KBM-7 (cell line): ENCODE measurements at places on chromosomes 7 and 10.
A peak's percentile ranks its signal among the peaks of the same experiment; 100 is the strongest.

DNA sequence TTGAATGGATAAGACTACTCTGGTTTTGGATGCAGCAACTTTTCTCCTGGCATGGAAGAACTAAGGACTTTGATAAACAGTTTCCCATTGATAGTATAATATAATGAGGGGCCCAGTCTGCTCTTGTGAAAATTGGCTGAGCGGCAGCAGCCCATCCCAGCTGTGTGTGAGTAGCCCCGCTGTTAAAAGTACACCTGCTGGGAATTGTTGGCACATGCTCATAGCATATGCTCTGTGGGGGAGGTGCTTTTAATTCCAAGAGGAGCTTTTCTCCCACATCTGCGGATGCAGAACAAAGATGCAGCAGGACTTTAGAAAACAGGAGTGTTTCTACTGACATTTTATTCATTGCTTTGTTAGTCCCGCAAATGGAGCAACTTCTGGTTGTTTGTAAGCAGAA is 19.0 kb downstream of the SRI start:
- no peak for DNase-seq

DNA sequence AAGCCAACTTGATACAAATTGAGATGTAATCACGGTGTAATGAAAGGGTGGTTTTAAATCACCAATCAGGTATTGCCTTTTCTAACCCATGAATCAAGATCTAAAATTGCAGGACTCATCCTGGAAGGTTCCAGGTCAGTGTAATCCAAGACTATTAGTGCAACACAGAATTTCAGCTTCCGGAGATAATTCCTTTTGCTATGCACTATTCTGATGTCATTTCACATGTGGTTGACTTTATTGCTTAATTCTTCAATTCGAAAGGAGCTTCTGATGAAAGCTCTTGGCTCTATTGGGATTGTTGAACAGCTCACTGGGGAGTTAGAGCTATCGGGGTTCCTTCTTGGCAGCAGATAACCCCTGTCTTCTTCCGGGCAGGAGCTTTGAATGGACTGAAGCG is 147.4 kb upstream of the INSYN2A start:
- no peak for DNase-seq

GRCh38 chr7:157937406-157937805 is 600.6 kb downstream of the DNAJB6 start:
- no peak for DNase-seq

DNA sequence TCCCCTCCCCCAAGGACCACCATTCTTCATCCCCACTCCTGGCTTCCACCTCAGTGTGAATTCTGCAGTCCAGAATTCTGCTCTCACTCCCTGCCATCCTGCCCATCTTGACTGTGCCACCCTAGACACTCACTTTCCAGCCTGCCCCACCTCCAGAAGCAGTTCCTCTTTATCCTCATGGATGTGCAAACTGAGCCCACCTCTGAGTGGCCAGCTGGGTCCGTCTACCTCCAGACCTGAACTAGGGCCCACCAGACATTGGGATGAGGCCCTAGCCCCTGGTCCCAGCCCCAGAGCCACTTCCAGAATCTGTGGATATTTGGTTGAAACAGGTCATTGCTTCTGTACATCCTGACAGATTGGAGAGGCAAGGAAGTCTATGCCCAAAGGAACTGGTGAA is 58.5 kb downstream of the GRID1 start:
- no peak for DNase-seq

DNA sequence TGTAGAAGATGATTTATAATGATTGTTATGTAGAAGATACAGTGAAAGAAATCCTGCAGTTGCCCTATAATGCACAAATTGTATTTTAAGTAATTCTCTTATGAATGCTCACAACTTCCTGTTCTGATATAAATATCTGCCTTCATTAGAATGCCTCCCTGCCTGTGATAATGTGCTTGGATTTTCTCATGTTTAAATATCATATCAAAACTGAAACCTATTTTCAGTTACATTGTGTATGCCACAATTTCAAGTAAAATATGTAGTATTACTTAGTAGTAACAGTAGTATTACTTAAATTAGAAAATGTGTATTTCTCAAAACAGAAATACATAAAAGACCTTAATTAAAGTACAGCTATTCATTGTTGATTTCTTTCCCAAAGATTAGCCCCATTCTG is 41.1 kb upstream of the TFEC start:
- no peak for DNase-seq

GRCh38 chr7:46982928-46983327 is 599.0 kb downstream of the TNS3 start:
- no peak for DNase-seq

DNA sequence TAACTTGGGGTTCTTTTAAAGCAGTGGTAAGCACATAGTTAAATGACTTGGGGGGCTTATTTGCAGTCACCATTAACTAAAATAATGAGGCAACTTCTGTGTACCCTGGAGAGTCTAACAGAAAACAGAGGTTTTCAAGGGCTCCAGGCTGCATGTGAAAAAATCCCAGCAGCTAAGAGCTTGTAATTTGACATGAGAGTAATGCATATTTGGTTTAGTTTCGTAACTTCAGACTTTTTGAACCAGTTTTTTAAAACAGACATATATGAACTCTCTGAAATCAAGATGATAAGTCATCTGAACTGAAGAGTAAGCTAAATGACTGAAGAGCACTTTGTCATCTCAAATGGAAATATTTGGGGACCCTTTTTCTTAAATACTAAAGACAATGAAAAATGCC is 40.2 kb upstream of the IFRD1 start:
- DNase-seq: no peak

GRCh38 chr10:86022906-86023305 is 343.7 kb downstream of the GRID1 start:
- DNase-seq: no peak

DNA sequence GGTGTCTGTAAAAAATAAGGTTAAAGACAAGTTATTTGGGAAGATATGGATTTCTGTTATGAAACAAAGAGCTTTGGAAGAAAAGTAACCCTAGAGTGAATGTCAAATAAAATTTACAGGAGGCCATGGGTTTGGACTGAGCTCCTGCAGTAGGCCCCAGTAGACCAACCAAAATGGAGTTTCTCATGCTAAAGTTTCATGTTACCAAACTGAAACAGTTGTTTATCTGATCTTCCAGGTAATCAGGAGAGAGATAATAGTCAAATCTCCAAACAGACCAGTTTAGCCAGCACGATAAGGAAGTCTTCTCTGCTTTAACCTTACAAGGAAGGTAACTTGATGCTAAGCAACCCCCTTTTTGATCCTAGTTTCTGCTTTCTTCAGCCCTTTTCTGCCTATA is 60.7 kb upstream of the ICA1 start:
- no peak for DNase-seq

GRCh38 chr10:70774810-70775678 is 10.1 kb downstream of the TBATA start:
- no peak for DNase-seq

DNA sequence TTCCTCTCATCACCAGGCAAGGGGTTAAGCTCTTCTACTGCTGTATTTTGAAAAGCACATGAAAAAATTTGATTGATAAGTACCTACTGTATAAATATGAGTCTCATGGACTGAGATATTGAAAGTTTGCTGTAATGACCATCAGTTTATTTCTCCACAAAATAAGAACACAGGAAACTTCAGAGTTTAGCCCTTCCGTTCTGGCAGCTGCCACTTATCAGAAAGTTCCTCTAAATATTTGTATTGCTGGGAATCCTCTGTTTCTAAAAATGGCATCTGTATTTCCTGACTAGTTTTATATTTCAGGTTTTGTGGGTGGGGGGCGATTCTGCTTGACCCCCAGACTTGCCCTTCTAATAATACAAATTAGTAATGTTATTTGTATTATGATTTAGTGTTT is 92.0 kb downstream of the LYZL2 start:
- no peak for DNase-seq

DNA sequence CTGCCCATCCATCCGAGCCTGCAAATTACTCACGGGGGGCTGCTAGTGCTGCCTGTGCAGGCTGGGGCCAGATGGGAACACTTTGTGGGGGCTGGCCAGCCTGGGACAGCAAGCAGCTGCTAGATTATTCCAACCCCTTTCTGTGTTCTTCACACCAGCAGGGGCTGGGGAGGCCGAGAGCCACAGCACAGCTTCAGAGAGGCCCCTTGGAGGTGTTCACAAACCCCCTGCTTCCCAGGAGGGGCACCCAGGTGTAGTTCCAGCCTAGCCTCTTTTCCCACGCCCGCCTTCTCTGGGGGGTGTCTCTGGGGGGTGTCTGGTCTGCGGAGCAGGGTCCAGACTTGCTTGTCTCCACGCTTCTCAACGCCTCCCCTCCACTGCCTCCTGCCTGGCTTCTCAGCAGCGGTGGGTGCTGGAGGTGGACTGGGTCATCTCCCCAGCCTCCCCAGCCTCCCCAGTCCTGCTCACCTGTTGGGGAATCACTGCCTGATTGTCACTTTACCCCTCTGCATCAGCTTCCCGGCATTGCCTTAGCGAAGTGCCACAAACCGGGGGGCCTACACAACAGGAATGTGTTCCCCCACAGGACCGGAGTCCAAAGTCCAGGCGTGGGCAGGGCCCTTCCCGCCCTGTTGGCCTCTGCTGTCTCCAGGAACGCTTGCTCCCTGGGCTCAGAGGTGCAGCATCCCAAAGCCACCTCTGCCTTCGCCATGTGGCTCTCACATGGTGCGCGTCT is 74.0 kb upstream of the EN2 start:
- DNase-seq: no peak

DNA sequence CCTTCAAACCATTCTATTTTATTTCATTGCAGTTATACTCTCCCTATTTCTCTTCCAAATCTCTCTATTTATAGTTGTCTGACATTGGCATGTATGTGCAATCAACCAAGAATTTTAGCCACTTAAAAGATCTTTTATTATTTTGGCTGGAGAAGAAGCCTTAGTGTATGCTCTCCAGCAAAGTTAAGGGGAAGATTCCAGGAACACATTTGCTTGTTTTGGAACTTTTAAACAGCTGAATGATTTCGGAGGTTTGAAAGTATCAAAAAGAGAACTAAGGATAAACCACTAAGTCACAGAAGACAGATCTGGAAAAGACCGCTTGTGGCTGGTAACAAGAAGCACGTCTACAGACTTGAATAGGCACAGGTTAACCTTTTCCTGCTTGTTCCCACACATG is 182.2 kb upstream of the FZD1 start:
- no peak for DNase-seq

- no peak for DNase-seq
Observed at GRCh38 chr10:4195213-4195612, 410.2 kb upstream of the KLF6 start.

DNA sequence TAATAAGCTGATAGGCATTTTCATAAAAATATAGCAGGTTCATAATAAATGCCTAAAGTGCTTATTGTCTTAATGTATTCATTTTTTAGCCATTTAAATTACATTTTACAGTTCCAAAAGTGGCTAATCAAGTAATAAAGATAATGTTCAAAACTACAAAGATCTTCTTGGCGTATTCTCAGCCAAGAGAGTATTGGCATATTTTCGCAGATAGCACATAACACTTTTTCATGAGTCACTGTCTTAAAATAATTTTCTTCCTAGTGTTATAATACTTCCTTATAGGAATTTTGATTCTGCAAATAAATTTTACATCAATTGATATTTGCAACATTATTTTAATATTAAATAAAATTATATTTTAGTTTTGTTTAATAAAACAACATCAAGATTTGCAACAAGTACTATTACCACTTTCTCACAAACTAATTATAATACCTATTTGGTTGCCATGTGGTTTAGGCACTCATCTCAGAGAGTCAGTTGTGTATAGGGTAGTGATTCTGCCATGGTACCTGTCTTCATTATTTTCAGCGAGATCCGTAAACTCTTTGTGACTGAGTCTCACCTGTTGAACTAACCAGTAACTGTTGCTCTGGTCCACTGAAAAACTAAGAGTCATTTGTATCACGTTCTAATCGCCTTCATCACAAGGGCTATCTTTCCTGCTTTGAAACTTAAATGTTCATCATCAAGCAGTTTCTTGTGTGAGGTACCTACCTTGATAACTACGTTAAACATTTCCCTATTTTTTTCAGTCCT is 152.5 kb upstream of the AKR1E2 start:
- DNase-seq: no peak

DNA sequence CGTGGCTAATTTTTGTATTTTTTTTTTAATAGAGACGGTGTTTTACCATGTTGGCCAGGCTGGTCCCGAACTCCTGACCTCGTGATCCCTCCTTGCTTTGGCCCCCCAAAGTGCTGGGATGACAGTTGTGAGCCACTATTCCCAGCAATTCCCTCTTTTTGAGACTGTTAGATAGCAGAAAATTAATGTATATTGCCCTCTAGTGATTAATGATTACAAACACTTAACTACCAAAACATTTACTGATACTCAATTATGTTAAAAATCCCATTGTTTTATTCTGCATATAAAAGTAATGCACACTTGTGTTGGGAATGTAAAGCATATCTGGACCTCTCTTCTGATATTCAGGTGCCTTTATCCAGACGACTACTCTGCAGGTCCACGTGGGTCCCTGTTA is 41.2 kb upstream of the COBL start:
- DNase-seq: no peak

DNA sequence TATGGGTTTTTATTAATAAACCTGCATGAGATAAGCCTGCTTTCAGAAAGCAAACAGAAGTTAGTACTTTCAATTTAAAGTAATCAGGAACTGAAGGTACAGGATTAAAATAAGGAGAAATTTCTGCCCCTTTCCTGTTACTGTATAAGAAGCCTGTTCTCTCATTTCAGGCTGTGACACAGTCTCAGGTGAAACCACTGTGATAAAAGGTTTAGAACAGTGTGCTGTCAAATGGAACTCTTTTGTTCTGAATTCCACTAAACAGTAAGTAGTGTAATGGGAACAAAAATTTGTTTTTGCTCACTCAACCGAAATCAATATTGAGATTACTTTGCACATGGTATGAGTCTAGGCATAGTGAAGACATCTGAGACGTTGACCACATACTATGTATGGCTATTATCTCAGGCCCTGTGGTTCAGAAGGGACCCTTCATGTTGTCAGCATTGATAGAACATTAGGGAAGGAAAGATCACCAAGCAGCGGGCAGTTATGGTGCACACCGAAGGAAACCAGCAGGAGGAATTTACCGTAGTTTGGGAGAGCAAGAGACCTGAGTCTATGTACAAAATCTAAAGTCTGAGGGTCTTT is 14.9 kb downstream of the HEPACAM2 start:
- DNase-seq: no peak

DNA sequence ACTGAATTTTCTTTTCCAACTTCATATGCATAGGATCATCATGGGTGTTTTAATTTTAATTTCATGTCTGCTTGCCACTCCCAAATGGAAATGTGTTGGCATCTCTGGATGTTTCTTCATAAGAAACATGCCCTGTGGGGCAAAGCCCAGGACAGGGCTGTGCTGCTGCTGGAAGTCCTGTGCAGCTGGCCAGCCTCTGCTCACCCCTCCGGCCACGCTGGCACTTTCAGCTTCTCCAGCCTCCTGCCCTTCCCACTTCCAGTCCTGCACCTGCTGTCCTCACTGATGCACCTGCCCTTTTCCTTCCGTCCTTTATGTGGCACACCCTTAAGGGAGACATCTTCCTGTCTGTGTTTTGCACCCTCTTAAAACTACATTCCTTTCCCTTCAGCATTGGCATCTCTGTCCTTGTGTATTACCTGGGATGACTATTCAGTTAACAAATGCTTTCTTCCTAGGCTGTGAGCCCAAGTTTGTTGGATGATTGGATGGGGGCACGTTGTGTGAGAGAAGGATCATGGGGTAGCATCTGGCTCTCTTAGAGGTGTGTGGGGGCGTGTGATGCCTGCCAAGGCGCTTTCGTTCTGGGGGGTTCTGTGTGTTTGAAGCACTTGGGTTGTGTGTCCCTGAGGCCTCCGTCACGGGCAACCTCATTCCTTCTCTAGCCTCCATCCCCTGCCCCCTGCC is 56.8 kb downstream of the TCF7L2 start:
- DNase-seq: no peak

GRCh38 chr7:97145068-97145467 is 27.6 kb downstream of the SDHAF3 start:
- peak; percentile 51 for DNase-seq
